ENCODE measurements at places on chromosomes 2 and 18. TPM values are rescaled to one million over a fixed set of nuclear protein-coding genes. Genes with fewer than 3 reads are reported as not detected.

GRCh38 chr2:150449856-150450255 is 37.6 kb downstream of the RND3 start:
- no peak for DNase-seq

- DNase-seq: no peak
These were observed 502.1 kb downstream of the PARD3B start for GRCh38 chr2:205047273-205047839.

DNA sequence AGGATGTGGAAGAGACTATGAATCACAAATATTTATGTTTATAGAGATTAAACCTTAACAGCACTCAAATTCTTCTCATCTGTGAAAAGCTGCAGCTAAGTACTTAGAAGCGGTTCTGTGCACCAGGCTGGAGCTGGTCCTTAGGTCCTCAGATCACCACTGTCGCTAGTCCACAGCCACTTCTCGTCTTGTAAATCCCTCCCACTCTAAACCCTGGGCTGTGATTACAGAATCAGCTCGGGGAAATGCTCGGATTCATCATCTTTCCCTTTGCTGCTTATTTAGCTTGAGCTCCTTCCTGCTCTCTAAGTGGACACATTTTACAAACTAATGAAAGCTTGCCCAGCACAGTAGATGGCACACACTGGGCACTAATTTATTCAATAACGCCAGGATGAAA is 61.7 kb downstream of the RNF152 start:
- no peak for DNase-seq

DNA sequence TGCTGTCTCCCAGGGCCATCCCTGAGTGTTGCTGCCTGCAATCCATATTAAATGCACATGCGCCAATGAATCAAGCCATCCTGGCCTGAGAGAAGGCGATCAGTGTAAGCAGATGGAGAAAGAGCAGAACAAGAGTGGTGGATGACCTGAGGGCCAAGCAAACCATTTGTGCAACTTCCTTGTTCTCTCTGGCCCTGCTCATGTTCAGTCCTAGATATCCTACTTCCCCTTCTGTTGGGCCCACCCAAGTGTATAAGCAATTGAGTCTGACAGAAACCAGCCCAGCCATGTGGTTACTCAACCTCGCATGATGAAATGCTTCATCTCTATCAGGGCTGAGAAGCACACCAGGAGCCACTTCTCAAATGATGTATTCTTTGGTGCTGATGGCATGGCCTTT is 383.1 kb upstream of the ID2 start:
- DNase-seq: no peak

The TUBB8B gene
- total RNA-seq: not detected

The ALPP gene
- total RNA-seq: not detected

The CIB4 gene
- total RNA-seq: not detected

DNA sequence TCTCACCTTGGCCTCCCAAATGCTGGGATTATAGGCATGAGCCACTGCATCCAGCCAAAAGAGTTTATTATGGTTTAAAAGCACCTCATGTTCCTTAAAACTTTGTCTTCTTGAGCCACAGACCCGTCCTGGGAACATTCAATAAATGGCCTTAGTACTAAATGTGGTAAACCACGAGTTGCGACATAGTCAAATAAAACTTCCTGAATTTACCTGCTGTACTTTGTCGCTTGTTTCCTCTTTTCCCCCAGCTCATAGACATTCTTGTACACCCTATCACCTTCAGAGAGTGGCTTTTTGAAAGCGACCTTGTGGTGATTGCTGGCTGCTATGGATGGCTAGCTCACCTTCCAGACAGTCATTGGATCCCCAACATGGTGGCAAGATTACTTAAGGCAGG is 310.4 kb downstream of the LRRTM1 start:
- DNase-seq: no peak

DNA sequence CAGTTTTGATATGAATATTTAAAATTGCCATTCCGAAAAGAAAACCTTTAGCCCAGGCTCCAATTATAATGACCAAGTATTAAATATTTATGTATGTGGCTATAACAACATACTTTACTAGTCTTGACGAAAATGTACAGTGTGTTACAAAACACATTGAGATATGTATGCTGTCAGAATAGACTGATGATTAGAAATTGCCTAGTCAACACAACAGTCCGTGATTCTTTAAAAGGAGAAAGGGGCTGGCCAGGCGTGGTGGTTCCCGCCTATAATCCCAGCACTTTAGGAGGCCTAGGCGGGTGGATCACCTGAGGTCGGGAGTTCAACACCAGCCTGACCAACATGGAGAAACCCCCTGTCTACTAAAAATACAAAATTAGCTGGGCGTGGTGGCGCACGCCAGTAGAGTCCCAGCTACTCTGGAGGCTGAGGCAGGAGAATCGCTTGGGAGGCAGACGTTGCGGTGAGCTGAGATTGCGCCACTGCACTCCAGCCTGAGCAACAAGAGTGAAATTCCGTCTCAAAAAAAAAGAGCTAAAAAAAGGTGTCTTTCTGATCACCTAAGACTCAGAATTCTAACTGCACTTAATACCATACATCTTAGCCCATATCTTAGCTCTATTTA is 1.8 kb downstream of the CHAC2 start:
- no peak for DNase-seq

DNA sequence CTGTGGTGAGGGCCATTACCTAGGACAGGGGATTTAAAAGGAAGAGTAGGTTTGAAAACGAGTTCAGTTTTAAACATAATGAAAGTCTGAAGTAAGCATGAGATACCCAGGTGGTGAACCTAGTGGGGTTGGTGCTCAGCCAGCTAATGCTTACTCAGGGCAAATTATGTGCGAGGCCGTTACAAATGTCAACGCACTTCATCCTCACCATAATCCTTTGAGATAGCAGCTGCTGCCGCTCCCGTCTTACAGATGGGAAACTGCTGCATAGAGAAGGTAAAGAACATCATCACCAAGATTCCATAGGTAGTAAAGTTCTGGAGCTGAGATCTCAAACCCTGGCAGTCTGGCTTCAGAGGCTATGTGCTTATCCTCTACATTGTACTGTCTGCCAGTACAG is 209.0 kb downstream of the DYM start:
- DNase-seq: no peak

DNA sequence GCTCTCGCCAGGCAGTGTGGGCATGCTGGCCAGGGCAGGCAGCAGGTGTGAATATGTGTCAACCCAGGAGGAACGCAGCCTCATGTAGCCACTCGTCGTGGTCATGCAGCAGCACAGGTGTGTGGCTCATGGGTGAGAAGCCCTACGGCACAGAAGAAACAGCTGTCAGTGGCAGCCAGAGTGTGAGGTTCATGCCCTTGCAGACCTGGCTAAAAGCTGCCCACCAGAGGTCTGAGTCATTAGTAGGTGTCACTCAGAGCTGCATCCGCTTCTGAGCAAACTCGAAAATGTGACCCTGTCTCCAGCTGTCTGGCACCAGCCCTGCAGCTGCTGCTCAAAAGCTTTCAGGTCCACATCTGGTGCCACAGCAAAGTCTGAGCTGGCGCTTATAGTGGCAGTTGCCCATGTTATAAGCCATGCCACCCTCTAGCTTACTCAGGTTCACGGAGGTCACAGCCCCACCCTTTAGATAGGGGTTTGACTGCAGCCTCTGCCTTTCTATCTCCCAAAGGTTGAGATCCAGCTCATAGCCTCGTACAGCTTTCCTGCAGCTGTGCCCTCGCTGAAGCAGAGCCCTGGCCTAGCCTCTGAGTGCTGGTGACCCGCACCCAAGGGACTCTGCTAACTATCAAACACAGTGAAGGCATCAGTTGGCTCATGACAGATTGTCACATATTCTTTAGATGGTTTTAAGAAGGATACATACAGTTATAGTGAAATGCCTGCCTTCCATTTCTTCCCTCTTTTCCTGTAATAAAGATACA is 195.0 kb downstream of the CCDC102B start:
- DNase-seq: no peak
